ENCODE measurements at places on chromosomes 12 and 14.

DNA sequence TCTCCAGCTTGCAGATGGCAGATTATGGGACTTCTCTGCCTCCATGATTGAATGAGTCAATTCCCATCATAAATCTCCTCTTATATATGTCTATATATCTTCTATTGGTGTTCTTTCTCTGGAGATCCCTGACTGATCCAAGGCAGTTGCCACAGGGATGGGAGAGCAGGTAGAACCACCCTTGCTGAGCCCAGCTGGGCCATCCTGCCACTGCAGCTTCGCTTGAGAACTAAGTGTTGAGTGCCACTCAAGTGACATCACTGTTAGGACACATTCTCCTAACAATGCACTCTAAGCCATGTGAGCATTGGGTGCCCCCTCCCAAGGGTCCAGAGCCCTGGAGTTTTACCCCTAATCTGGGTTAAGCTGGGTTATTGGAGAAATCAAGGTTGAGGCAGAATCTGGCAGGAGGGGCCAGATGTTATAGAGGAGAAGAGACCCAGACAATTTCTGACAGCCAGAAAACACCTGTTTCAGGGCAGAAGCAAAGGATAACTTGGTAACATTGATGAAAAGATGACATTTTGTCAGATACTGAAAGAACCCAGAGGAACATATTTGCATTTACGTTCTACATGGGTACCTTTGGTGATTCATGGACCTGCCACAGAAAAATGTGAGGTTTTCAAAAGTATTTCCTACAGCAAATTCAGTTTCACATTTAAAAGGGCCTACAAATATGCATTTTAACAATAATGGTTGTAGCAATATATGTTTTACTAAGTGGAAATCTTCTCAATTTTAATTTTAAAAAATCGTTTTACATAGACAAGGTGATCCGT lies 57.2 kb upstream of the MAX start:
- H3K4me1 ChIP-seq: peaks cover 5% of the 10 kb centered on the region
- H3K27me3 ChIP-seq: peaks cover 8% of the 10 kb centered on the region
- no peak overlapping the region for H3K4me3 ChIP-seq
- H3K36me3 ChIP-seq: no peaks in the 10 kb centered on the region
- no peak overlapping the region for H3K27ac ChIP-seq

DNA sequence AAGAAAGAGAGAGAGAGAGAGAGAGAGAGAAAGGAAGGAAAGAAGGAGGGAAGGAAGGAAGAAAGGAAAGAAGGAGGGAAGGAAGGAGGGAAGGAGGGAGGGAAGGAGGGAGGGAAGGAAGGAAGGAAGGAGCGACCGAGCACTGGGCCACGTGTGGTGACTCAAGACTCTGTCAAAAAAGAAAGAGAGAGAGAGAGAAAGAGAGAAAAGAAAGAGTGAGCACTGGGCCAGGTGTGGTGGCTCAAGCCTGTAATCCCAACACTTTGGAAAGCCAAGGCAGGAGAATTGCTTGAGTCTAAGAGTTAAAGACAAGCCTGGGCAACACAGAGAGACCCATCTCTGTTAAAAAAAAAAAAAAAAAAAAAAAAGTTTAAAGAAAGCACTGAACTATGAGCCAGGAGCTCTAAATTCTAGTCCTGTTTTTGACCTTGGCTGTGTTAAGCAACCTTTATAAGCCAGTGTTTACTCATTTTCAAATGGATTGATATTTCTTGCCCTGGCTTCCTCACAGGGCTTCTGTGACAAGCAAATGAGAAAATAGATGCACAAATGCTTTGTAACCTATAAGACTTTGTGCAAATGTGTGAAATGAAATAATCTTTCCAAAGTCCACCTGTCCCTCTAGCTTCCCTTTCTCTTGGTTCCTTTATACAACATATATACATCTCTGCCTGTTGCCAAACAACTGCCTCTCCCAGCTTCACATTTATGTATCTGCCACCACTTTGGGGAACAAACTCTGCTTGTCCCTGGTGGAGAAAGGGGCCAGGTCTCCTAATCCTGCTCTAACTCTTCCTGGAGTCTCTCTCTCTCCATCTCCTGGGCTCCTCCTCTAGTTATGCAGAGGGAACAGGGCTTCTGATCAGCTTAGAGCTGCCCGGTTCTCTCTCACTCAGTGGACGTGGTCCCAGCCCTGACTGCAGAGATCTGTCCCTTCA lies 16.1 kb upstream of the PLEKHG6 start:
- no peaks in the 10 kb centered on the region for H3K27me3 ChIP-seq
- H3K27ac ChIP-seq: peak overlapping the region; percentile 20
- no peak overlapping the region for H3K4me3 ChIP-seq
- no peak for DNase-seq

- H3K4me1 ChIP-seq: peaks cover 49% of the 10 kb centered on the region
- no peak for DNase-seq
- H3K27me3 ChIP-seq: no peaks in the 10 kb centered on the region
- H3K27ac ChIP-seq: peak overlapping the region; percentile 52
- H3K36me3 ChIP-seq: peaks cover 12% of the 10 kb centered on the region
These were observed 34.0 kb downstream of the SH2B3 start for GRCh38 chr12:111439657-111440151.

DNA sequence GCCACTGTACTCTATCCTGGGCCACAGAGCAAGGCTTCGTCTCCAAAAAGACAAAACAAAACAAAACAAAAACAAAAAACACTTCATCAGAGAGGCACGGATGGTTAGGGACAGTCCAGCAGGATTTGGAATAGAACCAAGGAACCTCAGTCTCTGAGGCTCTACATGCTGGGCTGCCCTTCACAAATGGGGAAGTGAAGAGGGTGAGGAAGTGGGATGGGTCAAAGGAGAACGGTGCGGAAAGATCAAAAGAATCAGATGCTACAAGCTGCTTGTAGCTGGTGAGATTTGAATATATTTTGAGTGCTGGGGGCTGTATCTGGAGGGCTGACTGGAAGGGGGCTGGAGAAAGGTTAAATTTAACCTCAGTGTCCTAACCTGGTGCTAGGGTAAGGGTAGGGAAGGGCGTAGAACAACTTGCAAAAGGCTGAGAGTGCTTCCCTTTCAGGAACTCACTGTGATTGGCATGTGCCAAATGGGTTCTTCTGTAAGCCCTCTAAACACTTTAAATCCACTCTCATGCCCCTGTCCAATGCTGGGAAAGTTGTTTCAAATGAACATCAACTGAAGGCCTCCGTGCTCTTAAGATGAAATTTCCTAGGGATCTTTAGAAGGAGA lies 4.6 kb downstream of the FOXJ2 start:
- peaks cover 57% of the 10 kb centered on the region for H3K4me1 ChIP-seq
- H3K36me3 ChIP-seq: peaks cover 13% of the 10 kb centered on the region
- H3K27ac ChIP-seq: peak overlapping the region; percentile 69
- H3K4me3 ChIP-seq: no peak overlapping the region
- H3K27me3 ChIP-seq: no peaks in the 10 kb centered on the region

DNA sequence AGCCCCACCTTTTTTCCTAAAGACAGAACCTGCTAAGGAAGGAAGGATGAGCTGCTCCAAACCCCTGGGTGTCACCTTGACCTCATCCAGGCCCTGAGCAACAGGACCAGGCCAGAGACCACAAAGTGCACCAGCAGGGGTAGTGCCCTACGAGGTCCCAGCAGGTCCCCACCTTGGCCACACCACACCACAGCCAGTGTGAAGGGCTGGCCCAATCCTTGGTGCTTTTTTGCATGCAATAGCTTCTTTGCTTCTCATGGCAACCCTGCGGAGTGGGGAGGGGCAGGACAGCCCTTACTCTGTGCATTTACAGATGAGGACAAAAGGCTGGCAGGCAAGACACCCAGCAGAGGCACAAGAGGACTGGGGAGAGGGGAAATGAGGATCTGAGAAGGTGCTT lies 352.6 kb downstream of the BCL11B start:
- no peak overlapping the region for H3K4me3 ChIP-seq
- peaks cover 3% of the 10 kb centered on the region for H3K4me1 ChIP-seq
- no peak overlapping the region for H3K27ac ChIP-seq
- peaks cover 24% of the 10 kb centered on the region for H3K27me3 ChIP-seq
- H3K36me3 ChIP-seq: no peaks in the 10 kb centered on the region

DNA sequence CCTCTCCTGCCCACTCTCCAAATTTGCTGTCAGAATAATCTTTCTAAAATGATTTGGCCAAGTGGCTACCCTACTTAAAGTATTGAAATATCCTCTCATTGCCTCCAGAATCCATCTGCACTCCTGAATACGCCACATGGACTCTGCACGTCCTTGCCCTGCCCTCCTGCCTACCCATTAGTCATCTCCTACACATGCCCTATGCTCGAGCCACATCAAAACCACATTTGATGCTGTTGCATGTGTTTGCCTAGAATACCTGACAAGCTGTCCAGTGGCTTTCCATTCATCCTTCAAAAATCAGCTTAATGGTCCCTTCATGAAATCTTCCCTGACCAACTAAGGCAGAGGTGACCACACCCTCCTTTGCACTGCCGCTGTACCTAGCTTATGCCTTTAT lies 17.0 kb downstream of the VCPKMT start:
- peaks cover 10% of the 10 kb centered on the region for H3K36me3 ChIP-seq
- peaks cover 9% of the 10 kb centered on the region for H3K4me1 ChIP-seq
- H3K27me3 ChIP-seq: no peaks in the 10 kb centered on the region
- no peak overlapping the region for H3K27ac ChIP-seq
- DNase-seq: no peak

DNA sequence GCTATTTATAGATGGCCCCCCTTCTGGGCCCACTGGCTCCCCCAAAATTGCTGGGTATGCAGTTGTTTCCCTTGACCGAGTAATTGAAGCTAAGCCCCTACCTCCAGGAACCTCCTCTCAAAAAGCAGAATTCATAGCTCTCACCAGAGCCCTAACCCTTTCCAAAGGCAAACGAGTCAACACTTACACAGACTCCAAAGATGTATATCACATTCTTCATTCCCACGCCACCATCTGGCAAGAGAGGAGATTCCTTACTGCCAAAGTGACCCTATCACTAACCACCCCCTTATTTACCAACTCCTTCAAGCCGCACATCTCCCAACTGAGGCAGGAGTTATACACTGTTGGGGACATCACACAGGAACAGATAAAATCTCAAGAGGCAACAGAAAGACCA lies 66.8 kb downstream of the MOK start:
- no peak overlapping the region for H3K4me3 ChIP-seq
- DNase-seq: no peak

GRCh38 chr14:104419865-104420505 lies 159.6 kb upstream of the C14orf180 start:
- H3K36me3 ChIP-seq: no peaks in the 10 kb centered on the region
- no peaks in the 10 kb centered on the region for H3K4me1 ChIP-seq
- DNase-seq: no peak
- no peak overlapping the region for H3K4me3 ChIP-seq
- H3K27ac ChIP-seq: no peak overlapping the region
- H3K27me3 ChIP-seq: peaks cover 24% of the 10 kb centered on the region

DNA sequence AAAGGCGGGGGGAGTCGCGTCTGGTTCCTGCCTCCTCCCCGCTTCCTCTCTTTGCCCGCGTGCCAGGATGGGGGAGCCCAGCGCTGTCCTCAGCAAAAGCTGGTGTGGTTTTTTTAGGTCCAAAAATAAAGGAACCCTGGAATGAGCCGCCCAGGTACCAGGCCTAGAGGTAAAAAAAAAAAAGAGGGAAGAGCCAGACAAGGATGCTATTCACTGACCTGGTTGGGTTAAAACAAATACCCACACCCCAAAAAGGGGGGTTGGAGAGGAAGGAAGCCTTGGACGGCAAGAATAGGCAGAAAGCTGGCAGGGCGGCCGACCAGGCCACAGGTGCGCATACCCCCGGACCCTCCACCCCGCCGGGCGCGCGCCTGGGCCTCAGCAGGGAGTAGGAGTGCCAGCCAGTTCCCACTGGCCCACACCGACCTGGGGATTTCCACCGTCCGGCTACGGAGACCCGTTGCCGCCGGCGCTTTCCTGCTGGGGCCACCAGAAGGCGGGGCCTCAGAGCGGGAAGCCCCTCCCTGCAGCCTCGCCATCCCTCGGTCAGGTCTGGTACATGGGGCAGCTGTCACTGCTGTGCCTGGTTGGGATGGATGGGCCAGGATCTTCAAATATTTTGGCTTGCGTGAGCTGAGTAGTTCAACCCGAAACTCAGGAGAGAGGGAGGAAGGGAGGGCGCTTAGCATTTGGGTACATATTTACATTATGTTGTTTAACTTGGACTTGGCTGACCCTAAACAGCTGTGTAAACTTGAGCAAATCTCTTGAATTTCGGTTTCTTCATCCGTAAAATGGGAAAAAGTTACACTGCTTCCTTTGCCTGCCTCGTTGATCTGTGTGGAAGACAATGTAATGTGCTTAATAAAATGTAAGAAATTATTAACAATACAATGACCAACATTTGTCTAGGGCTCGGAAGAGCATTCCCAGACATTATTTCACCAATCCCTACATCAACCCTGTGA lies 5.4 kb upstream of the IRF2BPL start:
- no peaks in the 10 kb centered on the region for H3K36me3 ChIP-seq
- DNase-seq: peak; percentile 96
- peaks cover 91% of the 10 kb centered on the region for H3K4me1 ChIP-seq

- H3K36me3 ChIP-seq: no peaks in the 10 kb centered on the region
- no peaks in the 10 kb centered on the region for H3K27me3 ChIP-seq
- H3K27ac ChIP-seq: peak overlapping the region; percentile 90
- H3K4me1 ChIP-seq: peaks cover 28% of the 10 kb centered on the region
- DNase-seq: peak; percentile 84
These were observed 34.9 kb upstream of the SPTSSA start for GRCh38 chr14:34496679-34497513.

DNA sequence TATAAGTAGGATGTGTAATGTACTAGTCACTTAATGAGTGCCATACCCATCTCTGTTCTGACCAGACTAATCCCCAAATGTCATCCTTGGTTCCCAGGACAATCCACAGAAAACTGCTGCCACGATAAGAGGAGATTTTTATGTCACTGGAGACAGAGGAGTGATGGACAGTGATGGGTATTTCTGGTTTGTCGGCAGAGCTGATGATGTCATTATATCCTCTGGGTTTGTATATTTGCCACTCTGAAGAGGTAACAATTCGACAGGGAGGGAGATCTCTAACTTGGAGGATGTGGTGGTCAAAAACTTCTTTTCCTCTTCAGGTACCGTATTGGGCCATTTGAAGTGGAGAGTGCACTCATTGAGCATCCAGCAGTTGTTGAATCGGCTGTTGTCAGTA lies 20.3 kb downstream of the ACSM4 start:
- no peak overlapping the region for H3K27ac ChIP-seq
- peaks cover 3% of the 10 kb centered on the region for H3K27me3 ChIP-seq
- H3K4me3 ChIP-seq: no peak overlapping the region
- no peak for DNase-seq
- H3K4me1 ChIP-seq: no peaks in the 10 kb centered on the region
- H3K36me3 ChIP-seq: no peaks in the 10 kb centered on the region

DNA sequence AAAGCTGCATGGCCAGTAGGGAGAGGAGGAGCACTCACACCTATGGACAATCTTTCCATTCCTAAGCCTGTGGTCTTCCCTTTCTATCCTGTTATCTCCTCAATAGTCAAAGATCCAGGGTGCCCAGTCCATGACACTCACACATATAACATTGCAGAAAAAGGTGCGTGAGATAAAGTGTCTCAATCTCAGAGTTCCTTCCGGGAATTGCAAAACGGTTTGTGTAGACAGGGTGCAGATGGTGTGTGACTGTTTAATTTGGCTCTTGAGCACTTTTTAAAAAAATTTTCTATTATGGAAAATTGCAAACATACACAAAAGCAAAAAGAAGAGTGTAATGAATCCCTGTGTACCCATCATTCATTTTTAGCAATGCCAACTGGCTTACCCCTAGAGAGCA lies 1493.6 kb downstream of the AACS start:
- no peak for DNase-seq
- H3K4me3 ChIP-seq: no peak overlapping the region
- no peak overlapping the region for H3K27ac ChIP-seq
- no peaks in the 10 kb centered on the region for H3K36me3 ChIP-seq
- no peaks in the 10 kb centered on the region for H3K27me3 ChIP-seq
